ENCODE measurements at places on chromosomes 1 and 21.
A peak's percentile ranks its signal among the peaks of the same experiment; 100 is the strongest.

DNA sequence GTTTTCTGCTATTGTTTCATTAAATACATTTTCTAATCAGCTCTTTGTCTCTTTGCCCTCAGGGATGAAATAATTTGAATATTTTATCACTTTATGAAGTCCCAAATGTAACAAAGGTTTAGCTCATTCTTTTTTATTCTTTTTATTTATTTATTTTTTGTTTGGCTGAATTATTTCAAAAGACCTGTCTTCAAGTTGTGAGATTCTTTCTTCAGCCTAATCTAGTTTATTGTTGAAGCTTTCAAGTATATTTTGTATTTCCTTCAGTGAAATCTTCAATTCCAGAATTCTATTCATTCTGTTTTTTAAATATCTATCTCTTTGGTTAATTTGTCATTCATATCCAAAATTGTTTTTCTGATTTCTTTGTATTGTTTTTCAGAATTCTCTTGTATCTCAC is 10.8 kb downstream of the LY9 start:
- DNase-seq = no peak

DNA sequence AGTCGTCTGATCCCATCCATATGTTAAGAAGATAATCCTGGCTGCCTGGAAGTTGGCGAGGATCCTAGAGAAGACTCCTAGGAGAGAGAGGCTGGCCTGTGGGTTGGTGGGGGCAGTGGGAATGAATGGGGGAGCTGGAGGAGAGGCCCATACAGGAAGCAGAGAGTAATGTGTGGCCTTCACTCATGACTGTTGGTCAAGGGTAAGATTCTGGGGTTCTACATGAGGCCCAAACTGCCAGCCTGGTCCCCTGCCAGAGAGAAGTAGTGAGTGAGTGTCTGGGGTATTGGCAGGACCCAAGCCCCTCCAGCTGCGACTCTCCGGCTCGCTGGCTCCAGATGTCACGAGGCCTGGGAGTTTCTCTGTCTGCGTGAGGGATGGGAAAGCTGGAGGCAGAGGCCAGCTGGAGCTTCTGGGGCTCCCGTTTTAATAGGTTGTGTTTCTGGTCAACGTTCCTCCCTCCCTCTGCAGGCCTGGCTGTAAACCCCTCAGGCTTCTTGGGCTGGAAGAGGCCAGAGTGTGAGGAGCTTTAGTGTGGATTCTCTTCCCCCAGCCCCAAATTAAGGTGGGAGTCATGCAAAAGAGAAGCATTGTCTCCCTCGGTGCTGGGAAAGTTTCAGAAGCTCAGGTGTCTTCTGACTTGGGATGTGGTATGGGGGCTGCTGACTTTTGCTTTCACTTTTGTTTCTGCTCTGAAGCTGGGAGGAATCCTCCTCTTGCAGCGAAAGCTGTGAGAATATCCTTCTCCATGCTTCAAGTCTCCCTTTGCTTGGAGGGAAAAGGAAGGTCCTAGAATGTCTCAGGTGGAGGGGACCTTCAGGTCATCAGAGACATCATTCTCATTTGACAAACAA is 2.6 kb downstream of the TMEM51 start:
- DNase-seq = no peak

DNA sequence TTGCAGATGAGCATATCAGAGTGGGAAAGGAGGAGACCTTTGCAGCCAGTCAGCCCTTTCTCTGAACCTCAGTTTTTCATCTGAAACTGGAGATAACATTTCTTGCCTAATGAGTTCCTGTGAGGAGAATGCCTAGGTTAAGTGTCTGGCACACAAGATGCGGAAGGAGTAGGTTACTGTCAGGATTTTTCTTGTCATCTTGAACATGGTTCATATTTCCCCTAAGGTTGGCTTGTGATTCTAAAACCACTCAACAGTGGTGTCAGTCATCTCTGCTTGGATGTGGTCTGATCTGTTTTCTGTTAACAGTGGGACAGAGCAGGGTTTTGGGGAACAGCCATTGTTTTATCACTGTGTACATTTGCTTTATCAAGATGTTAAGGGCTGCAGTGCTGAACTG is 70.6 kb downstream of the TGFB2 start:
- no peak for DNase-seq

GRCh38 chr1:199859491-199859933 is 168.0 kb upstream of the NR5A2 start:
- DNase-seq = no peak

- DNase-seq = no peak
These were observed 137.2 kb upstream of the FGGY start for GRCh38 chr1:59159557-59160203.

- no peak for DNase-seq
These were observed 1044.9 kb downstream of the BRINP3 start for GRCh38 chr1:189432753-189433152.

DNA sequence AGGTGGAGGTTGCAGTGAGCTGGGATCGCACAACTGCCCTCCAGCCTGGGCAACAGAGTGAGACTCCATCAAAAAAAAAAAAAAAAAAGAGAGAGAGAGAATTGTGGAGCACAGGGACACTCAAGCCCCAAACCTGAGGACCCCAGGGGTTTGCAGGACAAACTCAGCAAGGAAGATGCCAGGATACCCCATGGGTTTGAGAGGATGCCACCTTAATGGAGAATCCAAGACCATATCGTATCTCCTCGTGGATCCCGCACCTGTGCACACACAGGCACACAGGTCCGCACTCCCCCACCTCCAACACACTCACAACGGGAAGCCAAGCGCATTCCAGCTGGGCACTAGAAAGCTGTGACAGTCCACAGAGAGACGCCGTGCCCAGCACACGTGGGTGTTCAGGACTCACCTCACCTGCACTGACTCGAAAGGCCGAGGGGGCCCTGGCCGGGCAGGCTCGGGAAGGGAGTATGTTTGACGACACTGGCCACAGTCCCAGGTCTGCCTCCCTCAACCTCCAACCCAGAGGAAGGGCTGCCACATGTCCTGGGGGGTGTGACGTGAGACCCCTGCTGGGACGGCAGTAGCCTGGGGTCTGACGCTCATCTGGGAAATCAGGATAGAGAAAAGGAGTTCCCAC is 11.1 kb downstream of the CHD5 start:
- no peak for DNase-seq

GRCh38 chr1:201676197-201676596 is 137.3 kb downstream of the NAV1 start:
- no peak for DNase-seq

DNA sequence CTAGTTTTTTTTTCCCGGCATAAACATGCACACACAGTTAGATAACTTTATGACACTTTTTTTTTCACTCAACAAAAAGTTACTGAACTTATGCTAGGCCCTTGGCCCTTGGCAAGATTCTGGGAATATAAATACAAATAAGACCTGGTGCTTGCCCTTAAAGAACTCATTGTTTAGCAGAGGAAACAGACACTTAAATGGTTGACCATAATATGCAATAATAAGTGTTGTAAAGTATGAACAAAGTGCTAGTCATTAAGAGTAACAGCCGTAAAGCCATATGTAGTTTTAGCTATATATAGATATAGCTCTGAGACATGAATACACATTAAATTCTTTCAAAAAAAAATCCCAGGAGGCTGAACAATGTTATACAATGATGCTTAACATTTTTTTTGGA is 198.3 kb downstream of the CYYR1 start:
- DNase-seq = no peak

- DNase-seq = peak; percentile 47
These were observed 2.7 kb downstream of the GRHL3 start for GRCh38 chr1:24321697-24322469.

- DNase-seq = no peak
These were observed 60.2 kb downstream of the DAB1 start for GRCh38 chr1:57363643-57364042.

DNA sequence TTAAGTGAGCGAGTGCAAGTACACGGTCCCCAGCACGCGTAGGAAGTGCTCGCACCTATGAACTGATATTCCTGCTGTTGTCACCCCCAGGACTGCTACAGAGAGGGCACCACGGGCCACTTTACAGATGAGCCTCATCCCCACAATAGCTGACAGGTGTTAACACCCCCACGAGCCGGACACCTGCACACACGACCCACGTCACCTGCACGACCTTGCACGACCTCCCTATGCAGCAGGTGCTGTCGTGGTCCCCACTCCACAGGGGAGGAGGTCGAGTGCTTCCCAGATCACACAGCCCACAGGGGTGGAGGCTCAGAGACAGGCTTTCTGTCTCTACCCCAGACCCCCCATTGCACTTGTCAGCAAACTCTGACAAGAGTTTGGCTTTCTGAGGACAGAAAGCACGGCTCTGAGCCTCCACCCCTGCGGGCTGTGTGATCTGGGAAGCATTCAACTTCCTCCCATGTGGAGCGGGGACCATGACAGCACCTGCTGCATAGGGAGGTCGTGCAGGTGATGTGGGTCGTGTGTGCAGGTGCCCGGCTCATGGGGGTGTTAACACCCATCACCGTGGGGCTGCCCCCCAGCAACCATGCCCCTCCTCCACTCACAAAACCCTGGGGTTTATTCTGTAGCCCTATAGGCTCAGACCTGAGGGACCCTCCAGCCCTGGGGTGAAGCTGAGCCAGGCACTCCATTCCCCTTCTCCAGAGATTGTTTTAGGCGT is 80.8 kb downstream of the MATN1 start:
- no peak for DNase-seq

DNA sequence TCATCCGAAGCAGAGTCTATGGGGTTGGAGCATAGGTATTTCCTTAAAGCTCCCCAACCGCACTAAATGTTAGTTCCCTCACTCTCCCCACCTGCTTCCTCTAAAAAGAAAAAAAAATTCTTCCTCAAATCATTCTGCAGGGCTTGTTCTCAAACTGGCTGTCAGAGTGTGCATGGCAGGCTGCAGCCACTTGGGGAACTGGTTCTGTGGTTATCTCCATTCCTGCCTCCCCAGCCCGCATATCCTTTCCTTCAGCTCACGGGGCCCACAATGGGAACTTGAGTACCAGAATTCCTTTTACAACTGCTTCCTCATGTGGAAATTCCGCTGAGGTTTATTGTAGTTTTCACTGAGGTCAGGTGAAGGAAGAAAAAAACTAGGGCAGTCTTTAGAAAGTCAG is 159.2 kb downstream of the PIGK start:
- DNase-seq = no peak

GRCh38 chr1:41328780-41329640 is 32.2 kb upstream of the FOXO6 start:
- DNase-seq = no peak

GRCh38 chr1:28882009-28882628 is 32.2 kb upstream of the EPB41 start:
- peak; percentile 84 for DNase-seq

GRCh38 chr1:39328095-39328494 is 123.6 kb downstream of the MACF1 start:
- DNase-seq = no peak

- no peak for DNase-seq
These were observed 9.9 kb upstream of the GPR25 start for GRCh38 chr1:200862713-200863415.

GRCh38 chr21:45054927-45055612 is 19.3 kb upstream of the ADARB1 start:
- no peak for DNase-seq

DNA sequence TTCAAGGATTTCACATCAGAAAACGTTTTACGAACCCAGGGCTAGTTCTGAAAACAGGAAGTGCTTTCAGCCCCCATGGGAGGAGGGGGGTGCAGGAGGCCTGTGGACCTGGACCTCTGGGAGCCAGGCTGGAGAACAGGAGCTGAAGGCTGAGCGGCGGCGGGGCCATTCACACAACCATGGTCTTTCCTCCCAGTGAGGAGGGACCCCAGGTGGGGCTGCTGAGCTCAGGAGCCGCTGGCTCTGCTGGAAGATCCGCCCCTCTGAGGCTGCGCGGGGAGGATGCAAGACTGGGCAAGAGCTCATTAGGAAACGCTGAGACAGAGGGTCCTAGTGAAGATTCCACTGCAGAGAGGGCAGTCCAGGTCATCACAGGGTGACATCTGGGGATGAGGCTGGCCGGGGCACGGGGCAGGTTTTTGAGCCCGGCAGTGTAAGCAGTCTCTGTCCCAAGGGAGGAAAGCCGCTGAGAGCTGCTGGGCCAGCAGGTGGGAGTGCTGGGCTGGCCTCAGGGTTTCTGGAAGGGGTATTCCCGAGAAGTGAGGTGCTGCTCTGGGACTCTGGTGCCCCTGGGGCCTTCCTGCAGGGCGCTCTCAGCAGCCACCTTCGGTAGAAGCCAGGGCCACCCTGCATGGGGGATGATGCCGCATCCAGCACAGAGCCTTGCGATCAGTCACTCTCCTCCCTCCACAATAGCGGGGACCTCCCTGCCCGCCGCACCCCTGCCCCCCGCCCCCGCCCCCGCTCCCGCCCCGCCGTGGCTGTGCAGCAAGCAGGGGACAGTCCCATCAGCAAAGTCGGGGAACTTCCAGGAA is 7.5 kb downstream of the MX2 start:
- peak; percentile 59 for DNase-seq

DNA sequence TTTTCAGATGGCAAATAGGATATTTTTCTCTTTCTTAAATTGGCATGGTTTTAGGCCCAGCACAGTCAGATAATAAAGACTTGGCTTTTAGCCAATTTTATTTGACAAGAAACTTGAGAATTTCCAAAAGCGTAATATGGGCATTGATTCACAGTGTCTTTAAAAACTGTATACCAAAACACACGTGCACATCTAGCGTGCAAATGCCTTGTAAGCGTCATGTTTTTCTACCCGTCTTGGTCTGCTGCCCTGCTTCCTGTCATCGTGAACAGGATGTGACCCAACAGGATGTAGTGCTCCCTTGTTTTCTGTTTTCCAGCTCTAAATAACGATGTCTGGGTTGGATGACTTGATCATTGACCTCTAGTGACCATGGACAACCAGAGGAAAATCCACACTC is 24.7 kb upstream of the SLC44A3 start:
- no peak for DNase-seq

GRCh38 chr1:220371324-220371723 is 99.1 kb upstream of the RAB3GAP2 start:
- DNase-seq = no peak

DNA sequence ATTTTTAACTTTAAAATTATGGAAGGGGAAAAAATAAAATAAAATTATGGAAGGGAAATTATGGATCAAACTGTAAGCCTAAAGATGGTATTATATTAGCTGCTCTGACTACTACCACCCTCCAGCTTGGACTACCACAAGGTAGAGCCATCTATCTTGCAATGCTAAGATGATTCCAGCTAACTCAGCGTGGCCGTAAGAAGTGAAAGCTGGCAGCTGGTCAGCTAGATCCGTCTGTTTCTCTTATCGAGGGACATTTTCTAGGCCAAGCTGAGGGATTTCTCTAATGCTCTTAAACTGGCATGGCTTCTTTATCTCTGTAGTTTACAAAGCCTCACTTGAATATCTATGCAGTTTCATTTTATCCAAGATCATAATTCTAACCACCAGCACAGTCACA is 31.5 kb downstream of the LYST start:
- DNase-seq = no peak

DNA sequence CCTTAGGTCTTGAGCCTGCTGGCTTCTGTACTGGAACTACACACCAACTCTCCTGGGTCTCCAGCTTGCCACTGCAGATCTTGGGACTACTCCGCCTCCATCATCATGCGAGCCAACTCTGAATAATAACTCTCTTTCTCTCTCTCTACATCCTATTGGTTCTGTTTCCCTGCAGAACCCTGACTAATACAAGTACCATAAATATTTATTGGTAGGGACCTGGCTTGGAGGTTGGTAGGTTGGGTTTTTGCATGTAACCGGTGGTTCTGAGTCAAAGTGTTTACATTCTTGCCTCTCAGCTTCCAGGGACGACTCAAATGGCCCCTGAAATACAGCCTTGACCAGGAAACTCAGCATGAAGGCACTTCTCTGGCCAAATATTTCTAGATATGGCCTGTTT is 110.4 kb downstream of the KCND3 start:
- no peak for DNase-seq

Measured in NCI-H526 treated with DMSO at 0.1 percent for 48 hours (cell line).